ENCODE measurements at places on chromosomes 1 and 21.
A peak's percentile ranks its signal among the peaks of the same experiment; 100 is the strongest.

GRCh38 chr1:1121611-1122077, 5.8 kb upstream of the C1orf159 start:
- DNase-seq, result no peak

DNA sequence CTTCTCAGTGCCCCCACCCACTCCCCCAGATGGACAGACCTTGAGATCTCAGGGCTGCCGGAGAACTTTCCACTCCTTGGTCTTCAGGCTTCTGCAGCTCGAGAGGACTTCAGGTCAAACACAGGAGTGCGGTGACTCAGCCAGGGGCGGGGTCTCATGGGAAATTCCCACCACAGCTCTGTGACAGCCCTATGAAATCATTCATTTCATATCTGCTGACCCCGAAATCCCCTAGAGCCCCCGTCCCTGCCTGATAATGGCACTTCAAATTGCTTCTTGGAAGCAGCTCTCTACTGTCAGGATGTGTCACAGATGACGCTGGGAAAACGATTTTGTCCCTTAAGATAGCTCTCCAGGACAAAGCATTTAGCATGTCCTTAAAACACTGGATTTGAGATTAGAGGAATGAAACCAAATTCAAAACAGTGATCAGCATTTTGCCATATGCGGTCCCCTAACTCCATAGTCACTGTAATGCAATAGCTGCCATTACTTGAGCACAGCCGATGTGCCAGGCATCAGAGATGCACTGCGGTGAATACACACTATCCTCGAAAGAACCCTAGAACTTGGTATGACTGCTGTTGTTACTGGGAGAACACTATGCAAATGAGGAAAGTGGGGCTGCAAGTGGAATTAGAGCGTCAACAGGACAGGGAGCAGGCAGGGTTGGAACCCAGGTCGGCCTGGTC, at the start of gene TNFRSF9:
Gene TNFRSF9 (minus strand): TSS at position 95 of the 692 bp plus-strand sequence. CDS start 845 bp downstream, outside the sequence.
- no peak for DNase-seq

DNA sequence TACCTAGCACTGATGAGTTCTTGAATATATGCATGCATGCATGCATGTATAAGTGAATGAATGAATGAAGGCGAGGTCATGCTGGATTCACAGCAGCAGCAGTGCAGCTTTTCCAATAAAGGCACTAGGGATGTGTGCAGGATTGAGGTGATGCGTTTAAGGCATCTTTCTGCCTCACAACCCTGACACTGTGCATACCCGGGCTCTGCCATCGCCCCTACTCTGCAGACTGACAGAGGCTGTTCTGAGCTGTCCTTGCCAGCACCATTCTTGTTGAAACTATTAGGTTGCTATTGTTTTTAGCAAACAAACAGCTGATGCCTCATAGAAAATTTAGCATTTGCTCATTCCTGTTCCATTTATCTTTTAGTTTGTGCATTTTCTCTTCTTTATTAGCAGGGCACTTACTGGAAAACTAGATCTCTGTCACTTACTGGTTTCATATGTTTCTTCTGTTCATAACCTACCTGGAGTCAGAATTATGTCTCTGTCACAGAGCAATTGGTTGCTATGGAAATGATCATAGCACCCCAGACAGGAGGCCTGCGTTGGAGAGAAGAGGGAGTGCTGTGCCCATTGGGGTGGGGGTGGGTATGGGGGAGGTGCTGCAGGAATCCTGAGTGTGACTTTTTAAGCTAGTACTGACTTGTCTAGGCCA, 79.0 kb downstream of the CD58 start:
- no peak for DNase-seq

- no peak for DNase-seq
Observed at GRCh38 chr1:55773211-55773940, 558.2 kb upstream of the USP24 start.

GRCh38 chr1:170620164-170620563, 43.8 kb upstream of the PRRX1 start:
- DNase-seq, result peak; percentile 64

GRCh38 chr21:40684726-40685125, 162.2 kb downstream of the DSCAM start:
- no peak for DNase-seq

- DNase-seq, result no peak
Observed at GRCh38 chr1:230195199-230195598, 128.2 kb downstream of the GALNT2 start.

- no peak for DNase-seq
Observed at GRCh38 chr1:161175771-161176453, 1.4 kb downstream of the B4GALT3 start.

DNA sequence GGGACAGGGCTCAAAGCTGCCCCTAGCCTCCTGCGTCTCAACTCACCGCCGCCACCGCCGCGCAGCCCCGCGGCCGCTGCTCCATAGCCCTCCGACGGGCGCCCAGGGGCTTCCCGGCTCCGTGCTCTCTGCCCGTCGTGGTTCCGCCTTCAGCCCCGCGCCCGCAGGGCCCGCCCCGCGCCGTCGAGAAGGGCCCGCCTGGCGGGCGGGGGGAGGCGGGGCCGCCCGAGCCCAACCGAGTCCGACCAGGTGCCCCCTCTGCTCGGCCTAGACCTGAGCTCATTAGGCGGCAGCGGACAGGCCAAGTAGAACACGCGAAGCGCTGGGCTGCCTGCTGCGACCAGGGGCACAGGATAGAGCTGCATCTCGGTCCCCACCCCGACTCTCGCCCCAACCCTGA, at the start of gene TNFRSF25:
Gene TNFRSF25 (minus strand): TSS at position 151 of the 400 bp plus-strand sequence. CDS start 66 bp downstream, at position 85.
- no peak for DNase-seq

- no peak for DNase-seq
Observed at GRCh38 chr1:9062021-9062471, 7.4 kb downstream of the SLC2A5 start.

GRCh38 chr1:245873883-245874671, 633.0 kb downstream of the SMYD3 start:
- DNase-seq, result no peak

- DNase-seq, result no peak
Observed at GRCh38 chr1:226736908-226737818, 1.9 kb downstream of the ITPKB start.

GRCh38 chr1:170768929-170769328, 105.0 kb downstream of the PRRX1 start:
- DNase-seq, result no peak

GRCh38 chr1:224472806-224473205, 38.2 kb upstream of the WDR26 start:
- no peak for DNase-seq

DNA sequence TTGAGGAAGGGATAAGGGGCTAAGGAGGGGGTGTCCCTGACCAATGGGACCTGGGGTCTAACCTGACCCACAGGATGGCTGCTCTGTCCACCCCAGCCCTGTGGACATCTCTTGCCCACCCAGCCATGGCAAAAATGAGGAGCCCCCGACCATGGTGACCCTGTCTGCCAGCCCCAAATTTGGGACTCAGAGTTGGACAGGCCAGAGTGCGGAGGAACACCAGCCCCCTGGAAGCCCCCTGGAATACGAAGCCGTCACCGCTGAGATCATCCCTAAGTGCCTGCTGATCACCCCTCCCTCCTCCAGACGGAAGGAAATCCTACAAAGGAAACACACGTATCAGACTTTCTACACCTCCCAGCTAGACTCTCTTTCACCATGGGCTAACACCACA, 119.3 kb downstream of the SIK1 start:
- DNase-seq, result no peak

DNA sequence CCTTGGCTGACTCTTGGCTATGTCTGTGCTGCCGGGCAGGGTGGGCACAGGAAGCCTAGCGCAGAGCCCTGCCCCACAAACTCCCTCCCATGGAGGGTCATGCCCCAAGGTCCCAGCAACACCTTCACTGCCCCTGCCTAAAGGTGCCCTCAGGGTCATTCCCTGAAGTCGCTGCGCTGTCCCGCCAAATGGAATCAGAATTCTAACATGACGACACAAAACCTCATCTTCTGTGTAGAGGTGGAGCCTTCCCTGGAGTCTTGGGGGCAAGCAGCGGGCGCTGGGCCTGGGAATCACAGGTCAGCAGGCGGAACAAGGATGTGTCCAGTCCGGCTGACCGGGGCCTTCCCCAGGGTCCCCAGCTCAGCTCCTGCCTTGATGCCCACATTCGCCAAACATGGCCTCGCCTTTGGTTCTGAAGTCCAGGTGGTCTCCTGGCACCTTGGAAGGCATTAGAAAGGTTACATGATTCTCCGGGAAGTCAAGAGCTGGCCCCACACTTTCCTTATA, 17.3 kb downstream of the TMEM201 start:
- no peak for DNase-seq

GRCh38 chr21:25850126-25850842, 115.5 kb downstream of the GABPA start:
- no peak for DNase-seq

GRCh38 chr1:206551986-206552326, 44.6 kb downstream of the RASSF5 start:
- DNase-seq, result no peak

DNA sequence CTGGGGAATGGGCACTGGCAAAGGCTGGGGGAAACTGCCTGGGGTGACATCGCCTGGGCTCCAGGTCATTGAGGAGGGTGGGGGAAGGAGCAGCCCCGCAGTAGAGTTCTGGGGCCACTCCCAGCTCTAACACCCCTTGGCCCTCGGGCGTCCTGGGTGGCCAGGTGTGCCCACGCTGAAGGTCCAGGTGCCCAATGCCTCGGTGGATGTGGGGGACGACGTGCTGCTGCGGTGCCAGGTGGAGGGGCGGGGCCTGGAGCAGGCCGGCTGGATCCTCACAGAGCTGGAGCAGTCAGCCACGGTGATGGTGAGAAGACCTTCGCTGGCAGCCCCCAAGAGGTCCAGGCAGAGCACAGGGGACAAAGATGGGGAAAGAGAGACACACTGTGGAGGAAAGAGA, 7.7 kb downstream of the NTRK1 start:
- DNase-seq, result no peak

DNA sequence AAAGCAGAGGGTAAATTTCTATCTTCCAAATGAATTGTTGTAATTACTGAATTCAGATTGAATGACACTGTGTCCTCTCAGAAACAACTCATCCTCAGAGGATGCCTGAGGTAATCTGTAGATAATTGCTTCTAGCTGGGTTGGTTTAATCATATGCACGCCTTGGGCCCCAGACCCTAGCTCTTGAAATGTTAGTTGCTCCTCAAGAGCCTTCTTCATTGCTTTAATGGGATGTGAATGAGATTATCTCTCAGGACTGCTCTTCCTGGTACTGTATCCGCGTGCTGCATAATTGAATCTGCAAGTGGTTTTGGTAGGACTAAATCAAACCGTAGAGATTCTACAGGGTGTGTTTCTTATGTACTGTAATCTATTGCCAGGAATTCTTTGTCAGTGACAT, 569.3 kb upstream of the NEGR1 start:
- no peak for DNase-seq

DNA sequence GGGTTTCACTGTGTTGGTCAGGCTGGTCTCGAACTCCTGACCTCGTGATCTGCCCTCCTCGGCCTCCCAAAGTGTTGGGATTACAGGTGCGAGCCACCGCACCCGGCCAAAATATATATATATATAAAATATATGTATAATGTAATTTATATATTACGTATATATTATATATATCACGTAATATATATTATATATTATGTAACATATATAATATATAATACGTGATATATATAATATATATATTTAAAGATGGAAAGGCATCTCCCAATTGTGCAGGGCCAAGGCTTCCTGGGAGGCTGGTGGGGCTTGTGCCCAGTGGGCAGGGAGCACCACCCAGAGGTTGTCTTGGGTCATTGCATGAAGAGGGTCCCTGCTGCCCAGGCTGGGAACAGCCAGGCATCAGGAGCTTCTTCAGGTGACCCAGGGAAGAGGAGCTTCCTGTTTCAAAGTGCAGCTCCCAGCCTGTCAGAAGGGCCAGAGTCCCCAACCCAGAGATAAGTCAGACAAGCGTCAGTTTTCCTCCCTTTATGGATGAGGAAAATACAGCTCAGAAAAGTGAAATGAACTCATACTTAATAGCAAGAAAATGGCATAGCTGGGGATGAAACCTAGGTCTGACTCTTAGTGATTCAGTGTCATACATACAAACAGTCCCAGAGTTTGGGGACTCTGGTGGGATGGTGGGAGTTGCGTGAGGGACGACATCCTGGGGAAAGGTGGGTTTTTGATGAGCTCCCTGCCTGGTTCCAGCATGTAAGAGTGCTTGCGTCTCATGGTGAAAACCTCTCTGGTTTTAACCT, 12.0 kb downstream of the UBE2Q1 start:
- DNase-seq, result no peak

DNA sequence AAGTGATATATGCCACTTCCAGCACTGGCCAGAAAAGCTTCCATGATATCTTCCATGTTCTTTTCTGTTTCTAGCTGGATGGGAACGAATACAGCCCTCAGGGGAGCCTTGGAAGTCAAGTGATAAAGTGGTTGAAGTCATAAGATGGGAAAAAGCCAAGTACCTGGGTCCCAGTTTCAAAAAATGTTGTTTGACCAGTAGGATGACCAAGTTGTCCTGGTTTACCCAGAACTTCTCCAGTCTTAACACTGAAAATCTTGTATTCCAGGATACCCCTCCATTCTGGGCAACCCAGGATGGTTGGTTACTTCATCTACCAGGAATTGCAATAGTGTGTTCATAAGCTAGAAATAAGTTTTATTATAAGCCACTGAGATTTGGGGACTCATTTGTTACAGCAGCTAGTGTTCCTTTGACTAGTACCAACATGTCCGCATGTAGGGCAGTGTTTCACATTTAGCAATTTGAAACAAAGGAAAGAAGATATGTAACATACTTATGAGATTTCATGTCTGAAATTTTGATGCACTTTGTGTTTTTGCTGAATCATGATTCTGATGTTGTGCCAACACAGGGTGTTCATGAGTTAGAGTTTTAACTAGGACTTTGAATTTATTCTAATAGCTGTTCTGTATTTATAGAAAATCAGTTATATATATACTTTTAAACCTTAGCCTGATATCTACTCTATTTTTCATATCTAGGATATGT, 139.9 kb downstream of the TPR start:
- no peak for DNase-seq

DNA sequence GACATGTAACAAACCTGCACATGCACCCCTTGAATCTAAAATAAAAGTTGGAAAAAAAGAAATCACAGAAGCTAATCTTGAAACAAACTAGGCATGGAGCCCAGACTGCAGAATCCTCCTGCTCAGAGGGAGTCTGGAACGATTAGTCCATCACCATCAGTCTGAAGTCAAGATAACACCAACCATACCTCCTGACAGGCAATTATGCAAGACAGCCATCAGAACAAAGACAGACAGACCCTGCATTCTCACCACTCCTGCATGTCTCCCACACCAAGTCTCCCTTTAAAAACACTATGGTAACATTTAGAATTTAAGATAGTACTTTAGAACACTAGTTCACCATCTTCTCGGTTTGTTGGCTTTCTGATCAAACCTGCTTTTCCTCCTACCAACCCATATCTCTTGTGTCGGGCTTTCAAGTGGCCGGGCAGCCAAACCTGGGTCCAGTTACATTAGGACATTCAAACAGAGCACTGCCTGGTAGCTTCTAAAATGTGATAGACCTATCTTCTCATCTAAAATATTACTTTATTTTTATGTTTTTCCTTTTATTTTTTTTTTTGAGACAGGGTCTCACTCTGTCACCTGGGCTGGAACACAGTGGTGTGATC, 10.1 kb downstream of the YARS1 start:
- no peak for DNase-seq

DNA sequence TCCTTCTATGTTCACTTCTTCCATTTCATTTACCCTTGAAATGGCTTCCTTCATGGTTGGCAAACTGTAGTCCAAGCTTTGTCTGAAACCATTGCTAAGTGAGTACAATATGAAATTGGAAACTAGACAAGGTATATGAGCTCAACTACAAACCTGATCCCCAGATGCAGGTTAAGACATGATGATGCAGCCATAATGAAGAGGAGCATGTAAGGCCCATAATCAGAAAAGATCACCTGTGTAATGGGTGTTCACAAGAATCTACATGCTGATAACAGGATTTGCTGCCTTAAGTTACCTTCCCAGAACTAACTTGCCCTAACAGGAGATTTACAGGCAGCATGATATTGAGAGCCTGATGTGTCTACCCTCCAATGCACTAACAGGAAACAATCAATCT, 153.9 kb downstream of the KCNH1 start:
- no peak for DNase-seq
